ENCODE measurements at places on chromosomes 3 and 15.
A peak's percentile ranks its signal among the peaks of the same experiment; 100 is the strongest.

GRCh38 chr15:39580117-39580484, 778 bp upstream of the THBS1 start:
- DNase-seq = peak; percentile 93

DNA sequence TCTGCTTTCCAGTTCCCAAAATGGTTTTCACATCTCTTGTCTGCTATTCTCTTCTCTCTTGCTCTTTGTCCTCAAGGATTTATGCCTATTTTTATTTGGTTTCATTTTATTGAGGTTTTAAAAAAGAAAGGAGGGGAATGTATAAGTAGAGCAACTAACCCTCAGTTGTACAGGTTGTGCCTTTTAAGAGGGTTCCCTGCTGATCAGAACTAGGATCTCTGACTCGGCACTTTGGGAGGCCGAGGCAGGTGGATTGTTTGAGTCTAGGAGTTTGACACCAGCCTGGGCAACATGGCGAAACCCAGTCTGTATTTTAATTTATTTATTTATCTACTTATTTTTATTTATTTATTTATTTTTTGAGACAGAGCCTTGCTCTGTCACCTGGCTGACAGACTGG, 123.6 kb downstream of the ZNF609 start:
- DNase-seq = no peak

- no peak for DNase-seq
These were observed 632.6 kb upstream of the TGFBR2 start for GRCh38 chr3:29973763-29974162.

GRCh38 chr15:50065279-50065678, 53.8 kb downstream of the ATP8B4 start:
- no peak for DNase-seq

DNA sequence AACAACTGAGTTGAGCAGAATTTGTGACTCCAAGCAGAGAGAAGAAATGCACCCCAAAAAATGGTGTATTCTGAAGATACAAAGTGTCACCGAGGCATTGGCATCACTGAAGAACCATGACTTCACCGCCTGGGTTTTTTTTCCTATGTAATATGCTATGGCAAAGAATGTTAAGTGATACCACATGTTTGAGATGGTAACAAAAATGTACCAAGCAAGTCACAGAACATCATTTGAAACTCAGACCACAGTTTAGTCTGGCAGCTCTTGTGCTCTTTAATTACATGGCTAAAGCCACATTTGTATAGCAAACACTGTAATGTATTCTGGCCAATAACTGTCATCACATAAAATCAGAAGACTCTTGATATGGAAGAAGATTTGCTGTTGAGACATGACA, 323.5 kb downstream of the ULK4 start:
- no peak for DNase-seq
